Activated CD4-positive, alpha-beta T cell treated with anti-CD3 and anti-CD28 coated beads, Interleukin-2, Interleukin-4, amounts not matched to agents 100 ng/mL and 50 ng/mL, durations not matched to agents 16 hours and 8 hours (primary cell): ENCODE measurements at places on chromosomes 7 and 10.

- no peak for DNase-seq
Measured at GRCh38 chr10:89171996-89172395, 35.1 kb downstream of the CH25H start.

DNA sequence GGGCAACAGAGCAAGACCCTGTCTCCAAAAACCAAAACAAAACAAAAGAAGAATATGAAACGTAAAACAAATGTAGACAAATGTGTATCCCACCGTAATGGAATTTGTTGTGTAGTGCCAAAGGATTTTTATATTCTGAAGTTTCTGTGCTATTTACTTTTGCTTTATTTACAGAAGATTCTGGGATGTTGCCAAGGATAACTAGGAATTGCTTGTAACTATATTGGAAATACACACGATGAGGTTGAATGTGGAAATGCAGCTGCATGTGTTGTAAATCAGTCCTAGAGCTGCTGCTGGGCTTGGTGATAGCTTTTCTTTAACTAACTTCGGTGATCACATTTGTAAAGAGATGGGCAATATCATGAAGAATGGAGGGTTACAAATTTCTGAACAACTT lies 39.5 kb downstream of the GALNT17 start:
- DNase-seq = no peak

GRCh38 chr10:86019141-86019540 lies 347.5 kb downstream of the GRID1 start:
- no peak for DNase-seq

GRCh38 chr7:66505531-66506451 lies 122.9 kb upstream of the KCTD7 start:
- DNase-seq = no peak

- no peak for DNase-seq
Measured at GRCh38 chr7:50645186-50645585, 80.0 kb upstream of the DDC start.

- DNase-seq = peak; percentile 41
Measured at GRCh38 chr7:37916673-37917660, at the start of gene SFRP4. Gene SFRP4, minus strand, starts transcription at chr7:37916817. Its CDS starts 280 bp downstream, at chr7:37916537.

DNA sequence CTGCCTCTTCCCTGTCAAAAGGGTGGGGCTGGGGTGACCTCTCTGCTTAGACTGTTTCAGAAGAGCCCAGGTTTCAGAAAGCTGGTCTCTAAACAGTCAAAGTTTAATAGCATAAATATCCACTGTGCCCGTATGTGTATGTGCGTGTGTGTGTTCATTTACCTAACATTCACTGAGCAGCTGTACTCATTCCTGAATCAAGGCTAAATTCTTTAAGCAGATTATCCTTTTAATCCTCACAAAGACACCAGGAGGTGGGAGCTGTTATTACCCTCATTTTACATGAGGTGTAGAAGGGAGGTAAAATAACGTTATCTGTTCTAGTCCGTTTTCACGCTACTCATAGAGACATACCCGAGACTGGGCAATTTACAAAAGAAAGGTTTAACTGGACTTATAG lies 72.2 kb downstream of the RSU1 start:
- DNase-seq = no peak

DNA sequence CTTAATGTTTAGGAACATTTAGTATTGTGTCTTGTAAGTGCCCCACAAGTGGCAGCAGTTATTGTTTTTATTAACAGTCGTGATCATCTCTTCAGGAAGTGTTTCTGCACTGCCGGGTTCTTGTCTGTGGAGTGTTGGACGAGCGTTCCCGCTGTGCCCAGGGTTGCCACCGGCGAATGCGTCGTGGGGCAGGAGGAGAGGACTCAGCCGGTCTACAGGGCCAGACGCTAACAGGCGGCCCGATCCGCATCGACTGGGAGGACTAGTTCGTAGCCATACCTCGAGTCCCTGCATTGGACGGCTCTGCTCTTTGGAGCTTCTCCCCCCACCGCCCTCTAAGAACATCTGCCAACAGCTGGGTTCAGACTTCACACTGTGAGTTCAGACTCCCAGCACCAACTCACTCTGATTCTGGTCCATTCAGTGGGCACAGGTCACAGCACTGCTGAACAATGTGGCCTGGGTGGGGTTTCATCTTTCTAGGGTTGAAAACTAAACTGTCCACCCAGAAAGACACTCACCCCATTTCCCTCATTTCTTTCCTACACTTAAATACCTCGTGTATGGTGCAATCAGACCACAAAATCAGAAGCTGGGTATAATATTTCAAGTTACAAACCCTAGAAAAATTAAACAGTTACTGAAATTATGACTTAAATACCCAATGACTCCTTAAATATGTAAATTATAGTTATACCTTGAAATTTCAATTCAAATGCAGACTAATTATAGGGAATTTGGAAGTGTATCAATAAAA lies 22.2 kb downstream of the PLA2G12B start:
- DNase-seq = no peak

DNA sequence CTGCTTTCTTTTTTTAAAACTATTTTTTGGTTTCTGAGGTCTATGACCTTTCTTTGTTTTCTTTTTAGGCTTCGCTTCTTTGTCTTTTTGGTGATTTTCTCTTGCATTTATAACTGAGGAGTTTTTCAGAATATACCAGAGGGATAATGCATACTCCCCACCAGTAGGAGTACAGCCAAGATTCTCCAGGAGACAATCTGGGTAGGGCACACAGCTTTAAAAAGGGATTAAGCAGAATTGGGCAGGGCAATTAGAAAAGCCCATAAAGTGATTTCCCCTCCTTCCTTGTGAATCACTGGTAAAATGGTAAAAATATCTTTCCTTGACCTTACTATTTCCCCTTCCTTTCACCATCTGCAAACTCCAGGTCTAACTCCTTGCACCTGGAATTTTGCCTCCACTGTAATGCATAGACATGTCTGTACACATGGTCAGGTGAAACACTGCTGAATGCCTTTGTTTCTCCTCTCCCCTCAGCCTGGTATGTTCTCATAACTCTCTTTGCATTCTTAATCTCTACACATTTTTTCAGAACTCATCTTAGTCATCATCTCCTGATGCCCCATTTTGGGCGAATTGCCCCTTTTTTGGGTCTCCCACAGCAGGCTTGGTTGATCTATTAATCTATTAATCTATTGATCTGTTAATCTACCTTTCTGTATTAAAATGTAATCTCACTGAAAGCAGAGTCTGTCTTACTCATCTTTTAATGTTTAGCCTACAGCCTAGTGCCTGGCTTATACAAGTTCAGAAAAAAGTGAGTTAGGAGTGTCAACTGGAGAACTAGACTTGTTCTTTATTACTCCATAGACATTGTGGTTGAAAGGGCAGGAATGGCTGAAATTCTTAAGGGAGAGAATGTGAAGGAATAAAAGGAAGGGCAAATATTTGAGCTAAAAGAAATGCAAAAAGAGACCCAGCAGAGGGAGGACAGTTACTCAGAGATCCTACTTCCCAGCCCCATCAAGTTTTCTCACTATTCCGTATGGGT lies 64.6 kb downstream of the MDFIC start:
- DNase-seq = no peak
